ENCODE measurements at places on chromosomes 2 and 18. TPM values are rescaled to one million over a fixed set of nuclear protein-coding genes. Genes with fewer than 3 reads are reported as not detected.

DSC3 gene
- total RNA-seq, result 0.69 TPM

WDR75 gene
- total RNA-seq, result 49.7 TPM

TBR1 gene
- total RNA-seq, result under 0.01 TPM

SLC8A1 gene
- total RNA-seq, result 12.9 TPM

OTOS gene
- not detected for total RNA-seq

MROH2A gene
- total RNA-seq, result 0.15 TPM

- no peak for DNase-seq
Measured at GRCh38 chr2:25275575-25275965, 66.2 kb downstream of the DNMT3A start.

DNA sequence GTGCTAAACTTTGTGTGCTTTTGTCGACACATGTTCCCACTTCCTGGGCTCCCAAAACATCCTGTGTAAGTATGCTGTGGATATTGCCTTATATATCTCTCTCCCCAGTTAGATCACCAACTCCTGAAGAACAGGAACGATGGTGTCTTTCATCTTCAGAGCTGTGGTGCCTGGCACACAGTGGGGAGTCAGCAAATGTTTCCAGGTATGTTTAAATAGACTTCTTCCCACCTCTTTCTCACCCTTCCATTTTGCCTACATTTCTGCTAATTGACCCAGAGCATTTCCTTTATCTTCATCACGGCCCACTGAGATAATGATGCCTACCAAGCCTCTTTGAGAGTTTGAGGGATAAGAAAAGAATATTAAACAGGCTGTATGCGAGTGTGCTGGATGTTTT lies 60.7 kb downstream of the RND3 start:
- no peak for DNase-seq

DNA sequence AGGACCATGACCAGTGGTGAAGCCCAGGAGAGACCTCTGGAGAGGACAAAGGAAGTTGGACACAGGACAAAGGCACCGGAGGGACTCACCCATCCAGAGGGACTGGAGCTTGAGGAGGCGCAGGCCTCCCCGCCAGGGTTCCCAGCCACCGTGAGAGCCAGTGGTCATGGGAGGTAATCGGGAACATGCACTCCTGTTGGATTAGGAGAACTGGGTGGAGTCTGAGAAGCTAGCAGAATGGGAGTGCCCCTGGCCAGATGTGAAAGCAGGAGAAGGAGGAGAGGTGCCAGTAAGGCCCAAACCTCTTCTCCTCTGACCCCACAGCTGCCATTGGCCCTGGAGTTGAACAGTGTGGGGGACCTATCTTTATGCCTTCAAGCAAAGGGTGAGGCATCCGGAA lies 20.3 kb downstream of the POU3F3 start:
- DNase-seq, result no peak

DNA sequence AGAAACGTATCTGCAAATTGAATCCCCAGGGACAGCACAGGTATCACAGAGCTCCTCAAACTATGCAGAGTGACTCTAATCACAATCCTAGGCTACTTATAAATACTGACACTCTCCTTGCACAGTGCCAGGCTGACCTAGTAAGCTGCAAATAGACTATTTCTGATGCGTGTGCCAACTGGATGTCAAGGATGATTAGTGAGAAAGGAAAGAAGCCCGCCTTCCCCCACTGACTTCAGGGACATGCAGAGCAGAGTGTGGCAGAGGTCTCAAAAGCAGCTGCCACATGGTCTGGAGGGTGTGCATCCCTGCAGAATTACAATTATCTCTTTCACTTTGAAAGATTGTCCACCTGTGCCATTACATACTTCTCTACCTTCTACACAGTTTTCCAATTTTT lies 235.6 kb downstream of the CPS1 start:
- DNase-seq, result no peak

- DNase-seq, result no peak
Measured at GRCh38 chr2:20526708-20527107, 79.8 kb downstream of the RHOB start.

GRCh38 chr2:218066926-218067515 lies 2.0 kb upstream of the RUFY4 start:
- DNase-seq, result no peak

- no peak for DNase-seq
Measured at GRCh38 chr18:3085612-3086011, 72.7 kb upstream of the LPIN2 start.

GRCh38 chr2:26847655-26848335 lies at the start of gene DPYSL5:
Gene DPYSL5, plus strand, starts transcription at chr2:26848132. Its CDS starts 50,368 bp downstream, at chr2:26898500.
- DNase-seq, result no peak

- DNase-seq, result peak; percentile 63
Measured at GRCh38 chr18:39752351-39752750, 2186.8 kb upstream of the CELF4 start.

- DNase-seq, result no peak
Measured at GRCh38 chr2:207812058-207812725, 42.5 kb upstream of the FZD5 start.

DNA sequence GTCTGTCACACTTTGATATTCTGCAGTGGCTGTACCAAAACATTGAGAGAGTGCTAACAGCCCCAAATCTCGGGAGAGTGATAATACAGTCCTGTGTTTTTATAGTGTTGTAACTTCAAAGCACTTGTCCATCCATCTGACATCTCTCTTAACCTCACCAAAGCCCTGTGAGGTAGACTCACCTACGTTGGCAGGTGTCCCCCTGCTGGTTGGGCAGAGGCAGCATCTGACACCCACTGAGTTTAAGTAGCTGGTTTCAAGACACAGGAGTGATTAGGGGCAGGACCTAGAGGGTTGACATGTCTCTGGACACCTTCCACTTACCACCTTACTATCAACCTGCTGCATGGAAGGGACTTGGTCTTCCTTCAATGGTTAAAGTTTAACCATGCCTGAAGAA lies 22.9 kb downstream of the COLEC12 start:
- no peak for DNase-seq
